HepG2 (cell line): ENCODE measurements at places on chromosomes 2 and 18. TPM values are rescaled to one million over a fixed set of nuclear protein-coding genes. Genes with fewer than 3 reads are reported as not detected.
A peak's percentile ranks its signal among the peaks of the same experiment; 100 is the strongest.

DNA sequence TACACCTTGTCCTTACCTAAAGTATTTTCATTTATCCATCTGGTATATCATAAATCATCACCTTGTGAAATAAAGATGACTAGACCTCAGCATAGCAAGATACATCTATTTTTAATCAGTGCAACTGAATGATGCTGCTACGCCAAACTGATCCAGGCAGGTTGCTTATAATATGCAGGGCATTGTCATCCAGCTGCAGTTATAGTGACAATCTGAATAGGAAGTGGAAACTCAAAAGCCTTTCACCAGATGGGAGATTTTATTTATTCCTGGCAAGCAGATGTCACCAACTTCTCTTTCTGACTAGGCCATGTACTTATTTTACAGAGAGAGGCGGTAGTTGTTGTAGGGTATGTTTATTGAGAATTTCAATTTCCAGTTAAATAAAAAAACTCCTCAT lies 747.3 kb downstream of the ADCYAP1 start:
- DNase-seq = no peak

The ASIC4 gene
- total RNA-seq = not detected in 2 replicates

DNA sequence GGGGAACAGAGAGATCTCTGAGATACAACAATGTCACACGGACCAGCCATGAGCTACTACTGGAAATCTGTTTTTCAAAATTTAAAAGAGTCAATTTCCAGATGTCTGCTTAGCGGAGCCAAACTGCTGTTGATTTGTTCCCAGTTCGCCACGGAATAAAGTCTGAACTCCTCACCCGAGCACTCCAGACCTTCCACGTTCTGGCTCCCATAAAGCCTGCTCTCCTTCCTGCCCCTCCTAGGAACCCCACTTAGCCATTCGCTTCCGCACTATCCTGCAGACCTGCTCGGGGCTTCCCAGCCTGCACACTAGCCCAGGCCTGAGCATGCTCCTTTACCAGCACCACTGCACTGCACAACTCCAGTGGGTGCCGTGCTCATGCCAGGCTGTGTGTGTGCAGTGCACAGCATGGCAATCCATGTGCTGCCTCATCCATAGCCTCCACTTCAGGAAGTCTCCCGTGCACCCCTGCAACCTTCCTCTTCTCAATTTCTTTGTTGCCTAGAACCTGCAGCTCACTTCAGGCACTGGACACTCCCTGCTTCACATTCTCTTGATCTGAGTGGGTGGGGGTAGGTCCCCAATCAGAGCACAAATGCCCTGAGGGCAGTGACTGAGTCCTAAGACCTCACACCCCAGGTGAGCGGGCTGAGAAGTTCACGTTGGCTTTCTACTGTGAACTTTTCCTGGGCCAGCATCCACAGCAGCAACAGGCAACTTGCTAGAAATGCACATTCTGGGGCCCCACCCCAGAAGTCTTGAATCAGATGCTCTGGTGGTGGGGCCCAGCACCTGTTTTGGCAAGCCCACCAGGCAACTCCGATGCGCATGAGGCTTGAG lies 53.7 kb downstream of the ZBTB7C start:
- no peak for DNase-seq

- peak; percentile 40 for DNase-seq
Observed at GRCh38 chr2:158464426-158465281, 7.9 kb downstream of the PKP4 start.

- no peak for DNase-seq
Observed at GRCh38 chr2:38590053-38590452, 12.7 kb downstream of the HNRNPLL start.

The SCN7A gene
- not detected in 2 replicates for total RNA-seq

- DNase-seq = no peak
Observed at GRCh38 chr2:217061916-217062505, 202.1 kb upstream of the TNP1 start.

GRCh38 chr2:184936761-184937160 lies 338.4 kb downstream of the ZNF804A start:
- no peak for DNase-seq

The GYPC gene
- total RNA-seq = not detected in 2 replicates

The EVX2 gene
- total RNA-seq = not detected in 2 replicates

GRCh38 chr18:60541661-60542060 lies 169.1 kb upstream of the MC4R start:
- DNase-seq = no peak

The ASXL3 gene
- total RNA-seq = not detected in 2 replicates

- no peak for DNase-seq
Observed at GRCh38 chr2:190911813-190912212, 31.2 kb downstream of the GLS start.

GRCh38 chr18:54217624-54218023 lies 6.8 kb downstream of the MBD2 start:
- DNase-seq = no peak

- DNase-seq = no peak
Observed at GRCh38 chr2:21620771-21621170, 497.0 kb downstream of the TDRD15 start.

DNA sequence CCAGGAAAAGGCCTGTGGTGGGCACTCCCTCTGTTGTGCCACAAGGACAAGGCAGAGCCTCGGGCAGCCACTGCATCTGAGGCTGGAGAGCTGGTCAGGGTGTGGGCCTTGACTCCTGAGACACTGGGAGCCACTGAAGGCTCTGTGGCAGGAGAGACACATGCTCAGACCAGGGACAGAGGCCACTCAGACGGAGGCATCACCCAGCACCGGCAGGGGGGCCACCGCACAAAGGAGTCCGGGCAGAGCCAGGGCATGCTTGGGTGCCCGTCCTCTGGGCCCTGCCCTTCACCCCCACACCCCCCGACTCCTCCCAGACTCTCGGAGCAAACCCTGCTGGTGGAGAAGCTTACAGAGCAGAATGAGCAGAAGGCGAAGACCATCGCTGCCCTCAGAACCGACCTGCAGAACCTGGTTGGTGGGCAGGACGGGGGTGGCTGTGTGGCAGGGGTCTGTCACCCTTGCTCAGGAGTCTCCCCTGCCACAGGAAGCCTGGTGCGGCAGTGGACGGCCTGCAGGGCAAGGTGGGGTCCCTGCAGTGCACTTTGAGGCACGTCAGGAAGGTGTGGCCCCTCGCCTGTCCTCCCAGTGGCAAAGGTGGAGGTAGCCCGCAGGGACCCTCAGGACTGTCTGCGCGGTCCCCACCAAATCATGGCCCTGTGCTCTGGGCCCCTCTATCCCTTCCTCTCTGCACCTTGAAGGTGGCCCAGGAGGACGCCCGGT lies 26.0 kb downstream of the CROCC2 start:
- no peak for DNase-seq

The DNER gene
- not detected in 2 replicates for total RNA-seq

- no peak for DNase-seq
Observed at GRCh38 chr2:58601017-58601416, 359.9 kb upstream of the FANCL start.

DNA sequence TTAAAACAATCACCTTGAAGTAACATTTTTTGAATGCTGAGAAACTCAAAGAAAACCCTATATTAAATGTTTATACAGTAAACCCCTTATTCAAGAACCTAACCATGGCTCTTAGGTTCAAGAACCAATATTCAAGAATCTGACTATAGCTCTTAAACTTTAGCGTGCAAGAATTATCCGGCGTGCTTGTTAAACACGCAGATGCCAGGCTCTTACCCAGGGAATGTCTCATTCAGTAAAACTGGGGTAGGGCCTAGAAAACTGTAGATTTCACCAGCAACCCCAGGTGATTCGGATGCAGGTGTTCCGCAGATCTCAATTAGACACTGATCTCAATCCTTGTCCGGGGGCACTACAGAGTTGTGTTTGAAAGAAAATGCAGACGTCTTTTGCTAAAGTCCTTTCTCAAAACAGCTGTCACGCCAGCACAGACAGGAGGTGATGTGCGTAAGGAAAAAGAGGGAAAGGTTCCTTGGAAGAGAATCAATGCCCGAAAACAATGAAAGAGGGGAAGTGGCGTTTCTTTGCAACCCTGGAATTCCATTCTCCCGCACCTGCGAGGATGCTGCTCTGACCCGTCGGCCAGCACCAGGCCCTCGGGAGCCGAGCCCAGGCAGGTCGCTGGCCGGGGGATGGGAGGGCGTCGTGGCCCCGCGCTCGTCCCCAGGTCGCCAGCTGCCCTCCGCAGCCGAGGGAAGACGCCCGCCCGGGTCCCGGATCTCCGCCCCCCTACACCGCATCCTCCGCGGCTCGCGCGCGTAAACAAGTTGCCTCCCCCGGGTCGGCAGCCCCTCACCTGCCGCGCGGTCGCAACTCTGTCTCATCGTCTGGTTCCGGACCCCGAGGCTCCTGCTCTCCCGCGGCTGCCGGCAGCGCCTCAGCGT lies 851 bp downstream of the EIF2AK3 start:
- DNase-seq = no peak

GRCh38 chr2:58155160-58155778 lies 85.9 kb downstream of the FANCL start:
- no peak for DNase-seq

The AQP4 gene
- 0.20 and 0.27 TPM in 2 replicates for total RNA-seq

DNA sequence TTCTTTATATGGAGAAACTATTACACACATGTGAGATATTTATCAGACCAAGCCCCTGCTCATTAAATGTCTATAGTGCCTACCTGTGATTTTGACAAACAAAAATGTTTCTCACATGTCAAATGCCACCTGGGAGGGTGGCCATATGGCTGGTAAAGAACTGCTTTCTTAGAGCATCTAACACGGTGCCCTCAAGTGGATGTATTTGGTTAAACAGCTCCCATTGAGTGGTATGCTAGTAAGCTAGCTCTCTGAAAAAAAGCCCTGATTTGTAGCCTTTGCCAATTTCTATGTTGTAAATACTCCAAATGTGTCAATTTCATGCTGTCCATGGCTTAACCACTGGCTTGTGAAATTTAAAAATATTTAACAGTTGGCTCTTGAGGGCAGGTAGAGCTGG lies 94.6 kb downstream of the PMAIP1 start:
- DNase-seq = no peak

The AFF3 gene
- total RNA-seq = not detected in 2 replicates

The ATIC gene
- total RNA-seq = 89.8 and 276 TPM in 2 replicates

- DNase-seq = no peak
Observed at GRCh38 chr2:74676331-74676730, 22.3 kb downstream of the SEMA4F start.

DNA sequence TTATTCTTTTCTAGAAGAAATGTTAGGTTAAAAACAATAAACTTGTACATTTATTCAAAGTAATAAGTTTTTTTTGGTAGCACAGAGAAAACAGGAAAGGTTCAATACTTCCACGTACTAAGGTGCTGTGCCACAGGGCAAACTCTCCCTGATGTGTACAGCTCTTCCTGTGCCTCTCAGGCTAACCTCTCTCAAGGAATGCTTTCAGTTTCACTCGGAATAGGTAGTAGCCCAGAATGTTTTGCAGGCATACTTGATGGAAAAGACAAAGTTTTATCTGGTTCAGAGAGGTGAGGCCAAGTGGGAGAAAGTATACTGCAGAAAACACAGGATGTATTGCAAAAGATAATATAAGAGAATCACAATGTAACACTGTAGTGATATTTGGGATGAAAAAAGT lies 171.0 kb upstream of the ZFP36L2 start:
- DNase-seq = no peak

The PHLPP1 gene
- total RNA-seq = 18.5 and 19.8 TPM in 2 replicates

DNA sequence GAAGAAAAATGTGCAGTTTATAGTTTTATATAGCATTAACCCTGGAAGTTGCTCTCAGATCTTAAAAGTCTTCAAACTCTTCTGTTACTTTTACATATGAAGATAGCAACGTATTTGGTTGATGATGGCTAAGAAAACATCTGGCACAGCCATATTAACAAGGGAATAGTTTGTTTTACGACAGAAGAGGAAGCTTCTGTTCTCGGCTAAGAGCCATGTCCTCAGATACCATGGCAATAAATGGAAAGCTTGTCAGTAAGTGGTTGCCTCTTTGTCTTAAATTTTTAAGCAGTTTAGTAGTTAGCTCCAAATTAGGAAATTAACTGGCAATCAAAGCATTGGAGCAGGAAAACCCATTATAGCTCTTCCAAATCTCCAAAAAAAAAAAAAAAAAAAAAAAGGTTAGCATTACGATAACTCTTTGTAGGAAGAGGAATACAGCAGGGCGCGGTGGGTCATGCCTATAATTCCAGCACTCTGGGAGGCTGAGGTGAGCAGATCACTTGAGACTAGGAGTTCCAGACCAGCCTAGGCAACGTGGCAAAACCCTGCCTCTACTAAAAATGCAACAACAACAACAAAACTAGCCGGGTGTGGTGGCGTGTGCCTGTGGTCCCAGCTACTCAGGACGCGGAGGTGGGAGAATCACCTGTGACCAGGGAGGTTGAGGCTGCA lies 4.5 kb upstream of the STON1 start:
- no peak for DNase-seq

The GCG gene
- not detected in 2 replicates for total RNA-seq

GRCh38 chr18:9653390-9653789 lies 39.0 kb upstream of the PPP4R1 start:
- DNase-seq = peak; percentile 57

DNA sequence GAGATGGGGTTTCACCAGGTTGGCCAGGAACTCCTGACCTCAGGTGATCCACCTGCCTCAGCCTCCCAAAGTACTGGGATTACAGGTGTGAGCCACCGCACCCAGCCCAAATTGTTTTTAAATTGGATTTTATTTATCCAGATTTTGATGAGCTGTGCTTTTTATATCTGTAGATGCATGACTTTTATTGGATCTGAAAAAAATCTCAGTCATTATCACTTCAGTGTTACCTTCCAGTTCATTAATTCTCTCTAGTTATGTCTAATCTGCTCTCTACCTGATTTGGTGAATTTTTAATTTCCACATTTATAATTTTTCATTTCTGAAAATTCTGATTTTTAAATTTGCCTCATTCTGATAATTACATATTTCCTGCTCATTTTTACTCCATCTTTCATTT lies 13.5 kb downstream of the AGFG1 start:
- no peak for DNase-seq

DNA sequence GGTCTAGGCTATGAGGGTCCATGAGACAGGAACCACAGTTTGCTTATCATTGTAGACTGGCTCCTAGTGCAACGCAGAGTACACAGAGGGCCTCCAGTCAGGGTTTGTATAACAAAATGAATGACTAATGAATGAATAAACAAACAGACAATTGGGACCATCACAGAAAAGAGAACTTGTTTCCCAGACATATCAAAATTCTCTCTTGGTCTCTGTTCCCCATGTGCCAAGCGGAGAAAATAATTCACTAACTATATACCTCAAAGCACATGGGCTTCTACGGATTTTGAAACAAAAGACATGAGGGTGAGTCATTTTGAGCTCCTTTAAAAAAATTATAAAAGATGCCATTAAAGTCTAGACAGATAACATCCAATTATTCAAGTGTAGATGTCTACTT lies 28.0 kb downstream of the INO80C start:
- DNase-seq = peak; percentile 86

- DNase-seq = no peak
Observed at GRCh38 chr2:169659320-169659719, 34.9 kb downstream of the CFAP210 start.

GRCh38 chr2:169291517-169291916 lies 70.8 kb downstream of the LRP2 start:
- DNase-seq = no peak

- no peak for DNase-seq
Observed at GRCh38 chr2:13682540-13683272, 949.8 kb upstream of the LRATD1 start.

The KIF5C gene
- 0.15 TPM in 2 replicates for total RNA-seq

- no peak for DNase-seq
Observed at GRCh38 chr2:112876971-112877361, 34.0 kb upstream of the IL37 start.

The HOXD13 gene
- total RNA-seq = not detected in 2 replicates
